Left lung (tissue), 14 donors: ENCODE measurements at places on chromosomes 16 and 17. TPM values are rescaled to one million over a fixed set of nuclear protein-coding genes. Genes with fewer than 3 reads are reported as not detected.
A peak's percentile ranks its signal among the peaks of the same experiment; 100 is the strongest.

- peak; percentile 88 for DNase-seq
- no peaks in the 10 kb centered on the region for H3K27me3 ChIP-seq
- peak overlapping the region; percentile 63 for H3K4me3 ChIP-seq
- H3K27ac ChIP-seq = peak overlapping the region; percentile 99
- H3K36me3 ChIP-seq = no peaks in the 10 kb centered on the region
- peaks cover 52% of the 10 kb centered on the region for H3K4me1 ChIP-seq
Observed at GRCh38 chr17:59842901-59843652, 49.7 kb downstream of the TUBD1 start.

GRCh38 chr16:19167710-19168370 is at the start of gene SYT17:
Gene SYT17 (plus strand): TSS chr16:19168240. CDS start chr16:19168647, 407 bp downstream.
- peak; percentile 75 for DNase-seq
- no peaks in the 10 kb centered on the region for H3K36me3 ChIP-seq
- peak within 1 kb of the TSS; percentile 75 for H3K27ac ChIP-seq
- no peaks in the 10 kb centered on the region for H3K4me1 ChIP-seq

GRCh38 chr16:88482630-88483391 is 29.7 kb downstream of the ZFPM1 start:
- peaks cover 24% of the 10 kb centered on the region for H3K27me3 ChIP-seq
- H3K4me1 ChIP-seq = no peaks in the 10 kb centered on the region
- no peaks in the 10 kb centered on the region for H3K36me3 ChIP-seq
- no peak overlapping the region for H3K27ac ChIP-seq
- DNase-seq = no peak

The PRR35 gene
- total RNA-seq = not detected

DNA sequence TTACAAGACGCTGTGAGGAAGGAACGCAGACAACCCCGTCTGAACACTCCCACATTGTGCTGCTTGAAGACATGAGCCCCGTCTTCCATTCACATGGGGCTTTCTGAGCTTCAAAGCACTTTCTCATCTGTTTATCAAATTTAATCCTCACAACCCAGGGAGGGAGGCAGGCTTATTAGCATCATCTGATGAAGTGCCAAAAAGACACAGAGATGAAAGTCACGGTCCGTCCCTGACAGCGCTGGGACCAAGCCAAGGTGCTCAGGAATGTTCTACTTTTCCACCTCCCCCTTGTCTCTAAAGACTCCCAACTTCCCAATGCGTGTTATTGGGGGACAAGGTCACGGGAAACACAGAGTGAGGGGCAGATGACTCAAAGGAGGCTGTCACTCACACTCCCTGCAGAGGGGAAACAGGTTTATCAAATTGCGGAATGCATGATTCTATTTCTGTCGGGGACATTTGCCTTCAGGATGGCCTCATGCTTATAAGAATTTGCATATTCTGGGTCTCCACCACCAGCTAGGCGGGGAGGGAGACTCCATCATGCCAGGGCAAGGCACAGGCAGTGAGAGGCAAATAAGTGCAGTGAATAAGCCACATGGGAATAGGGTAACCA is 10.7 kb downstream of the XYLT1 start:
- no peaks in the 10 kb centered on the region for H3K36me3 ChIP-seq
- no peak overlapping the region for H3K4me3 ChIP-seq
- DNase-seq = no peak
- no peak overlapping the region for H3K27ac ChIP-seq
- H3K4me1 ChIP-seq = no peaks in the 10 kb centered on the region
- H3K27me3 ChIP-seq = no peaks in the 10 kb centered on the region

The CCL4 gene
- 6.4 TPM for total RNA-seq

The EPX gene
- total RNA-seq = not detected
